ENCODE measurements at places on chromosomes 6 and 20.

GRCh38 chr6:109527989-109528388, 45.0 kb upstream of the ZBTB24 start:
- DNase-seq = no peak

DNA sequence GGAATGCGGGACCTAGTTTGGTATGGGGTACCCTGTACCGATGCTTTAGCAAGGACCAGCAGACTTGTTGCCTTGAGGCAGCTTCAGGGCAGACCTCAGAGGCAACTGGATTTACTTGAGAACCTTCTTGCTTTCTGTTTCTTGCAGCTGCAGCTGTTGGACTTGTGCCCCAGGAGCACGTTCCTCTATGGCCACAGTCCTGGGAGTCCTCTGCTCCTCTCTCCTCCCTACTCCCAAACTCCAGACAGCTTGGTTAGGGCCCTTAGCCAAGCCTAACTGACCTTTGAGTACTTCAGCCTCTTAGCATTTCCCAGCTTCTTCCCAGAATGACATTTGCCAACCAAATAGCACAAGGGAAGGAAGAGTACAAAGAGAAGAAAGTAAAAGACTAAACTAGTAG, 34.7 kb downstream of the GHRH start:
- DNase-seq = no peak

GRCh38 chr6:139369068-139369467, 5.4 kb downstream of the CITED2 start:
- DNase-seq = no peak

GRCh38 chr20:41475503-41475902, 108.9 kb upstream of the EMILIN3 start:
- DNase-seq = no peak

GRCh38 chr20:25563876-25564275, 21.5 kb downstream of the NINL start:
- no peak for DNase-seq

GRCh38 chr20:19718880-19719279, 39.2 kb upstream of the RIN2 start:
- no peak for DNase-seq

- no peak for DNase-seq
These were observed 69.2 kb downstream of the PTPRA start for GRCh38 chr20:2942439-2942838.

DNA sequence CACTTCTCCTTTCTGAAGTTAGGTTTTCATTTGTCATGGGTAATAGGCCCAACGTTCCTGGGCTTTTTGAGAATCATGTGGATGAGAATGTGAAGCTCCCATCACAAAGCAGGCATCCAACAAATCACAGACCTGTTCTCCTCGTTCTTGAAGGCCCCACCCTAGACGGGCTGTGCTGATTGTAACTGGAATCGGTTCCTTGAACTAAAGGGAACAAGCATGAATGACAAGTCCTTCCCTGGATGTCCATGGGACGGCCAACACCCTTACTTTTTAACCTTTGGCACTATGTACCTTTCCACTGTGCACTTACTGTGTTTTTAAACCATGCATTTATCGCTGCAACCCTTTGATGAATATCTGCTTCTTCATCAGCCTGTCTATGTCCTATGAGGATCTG, 438.2 kb downstream of the CD83 start:
- no peak for DNase-seq
